Stimulated activated CD8-positive, alpha-beta memory T cell treated with anti-CD3 and anti-CD28 coated beads, Interleukin-4, amount 100 ng/mL, for 1 hour (primary cell): ENCODE measurements at places on chromosomes 13 and 19.

DNA sequence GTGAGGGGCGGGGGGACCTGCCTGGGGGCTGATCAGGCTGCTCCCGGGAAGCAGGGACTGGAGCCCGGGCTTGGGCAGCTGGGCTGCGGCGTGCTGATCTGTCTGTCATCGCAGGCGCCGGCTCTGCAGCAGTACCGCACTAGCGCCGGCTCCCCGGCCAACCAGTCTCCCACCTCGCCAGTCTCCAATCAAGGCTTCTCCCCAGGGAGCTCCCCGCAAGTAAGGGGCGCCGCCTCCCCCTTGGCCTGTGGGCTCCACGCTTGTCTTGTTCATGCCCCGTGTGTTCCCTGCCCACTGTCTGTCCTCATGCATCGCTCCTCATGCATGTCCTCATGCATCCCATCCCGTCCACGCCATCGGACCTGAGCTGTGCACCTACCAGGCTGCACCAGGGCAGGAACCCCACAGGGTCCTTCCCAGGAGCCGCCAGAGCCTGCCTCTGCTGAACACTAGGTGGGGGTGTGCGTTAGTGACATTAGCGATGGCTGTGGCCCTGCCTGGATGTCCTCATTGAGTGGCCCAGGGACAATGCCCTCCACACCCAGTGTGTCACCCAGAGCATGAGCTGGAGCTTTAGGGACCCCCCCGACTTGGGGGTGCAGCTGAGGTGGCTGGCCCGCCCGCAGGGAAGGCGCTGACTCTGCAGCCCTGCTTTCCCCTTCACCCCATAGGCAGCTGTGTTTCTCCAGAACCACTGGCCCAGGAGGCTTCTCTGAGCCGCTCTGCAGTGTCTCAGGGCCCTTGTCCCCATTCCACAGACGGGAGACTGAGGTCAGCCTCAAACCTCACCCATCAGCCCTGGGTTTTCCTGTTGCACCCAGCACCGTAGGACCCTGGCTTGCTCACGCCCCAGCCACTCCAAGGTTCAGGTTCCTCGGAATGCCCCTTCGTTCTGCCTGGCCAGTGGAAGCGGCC is 19.5 kb downstream of the COMP start:
- no peak for DNase-seq

- no peak for DNase-seq
These were observed 14.4 kb upstream of the RETN start for GRCh38 chr19:7654401-7654800.

GRCh38 chr13:44435142-44435918 is 61.7 kb downstream of the SERP2 start:
- DNase-seq: peak; percentile 78

GRCh38 chr13:48158290-48158689 is 63.4 kb upstream of the MED4 start:
- DNase-seq: no peak

DNA sequence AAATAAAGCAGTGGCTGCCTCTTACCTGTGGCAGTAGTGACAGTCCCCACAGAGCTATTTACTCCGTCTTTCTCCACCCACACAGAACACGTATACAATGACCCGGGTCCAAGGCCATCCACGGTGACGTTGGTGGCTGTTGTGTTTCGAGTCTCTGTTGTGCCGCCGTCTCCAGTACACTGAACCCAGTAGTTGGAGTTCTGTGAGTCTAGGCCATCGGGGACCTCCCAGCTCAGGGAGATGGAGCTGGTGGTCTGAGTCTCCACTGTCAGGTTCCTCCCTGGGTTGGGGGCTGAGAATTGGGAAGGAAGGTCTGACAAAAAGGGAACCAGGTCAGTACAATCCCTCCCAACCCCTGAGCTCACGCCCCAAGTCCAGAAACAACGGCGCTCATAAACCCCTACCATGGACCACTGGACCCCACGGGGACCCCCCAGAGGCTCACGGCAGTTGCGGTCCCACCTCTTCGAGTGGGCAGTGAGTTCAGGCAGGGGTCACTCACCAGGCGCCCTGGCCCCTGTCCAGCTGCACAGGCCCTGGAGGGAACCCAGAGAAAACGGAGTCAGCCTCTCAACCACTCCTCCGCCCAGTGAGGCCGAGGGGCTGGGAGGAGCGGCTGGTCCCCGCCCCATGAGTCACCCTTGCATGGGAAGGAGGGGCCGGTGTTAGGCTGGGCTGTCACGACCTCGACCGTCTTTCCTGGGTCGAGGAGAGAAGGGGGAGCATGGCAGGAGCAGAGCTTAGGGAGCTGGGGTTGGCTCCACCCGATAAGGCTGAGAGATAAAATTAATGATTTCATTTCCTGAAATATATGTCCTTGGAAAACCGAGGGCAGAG is 2.4 kb downstream of the PTPRH start:
- no peak for DNase-seq

DNA sequence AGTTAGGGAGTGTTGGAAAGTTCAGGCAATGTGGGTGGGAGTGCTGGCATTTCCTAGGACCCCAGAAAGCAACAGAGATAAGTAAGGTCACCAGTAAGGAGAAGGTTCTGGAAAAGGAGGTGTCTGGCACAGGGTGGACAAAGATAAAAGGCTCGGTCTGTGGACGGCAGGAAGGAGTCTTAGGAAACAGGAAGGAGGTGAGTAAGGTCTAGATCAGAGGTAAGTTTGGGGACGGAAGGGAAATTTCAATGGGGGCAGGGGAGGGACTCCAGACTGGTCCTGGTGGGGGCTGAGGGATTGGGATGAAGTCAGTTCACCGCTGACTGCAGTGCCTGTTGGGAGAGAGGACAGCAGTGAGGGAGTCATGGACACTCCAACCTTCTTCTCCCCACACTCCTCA is 7.8 kb upstream of the OPA3 start:
- no peak for DNase-seq

DNA sequence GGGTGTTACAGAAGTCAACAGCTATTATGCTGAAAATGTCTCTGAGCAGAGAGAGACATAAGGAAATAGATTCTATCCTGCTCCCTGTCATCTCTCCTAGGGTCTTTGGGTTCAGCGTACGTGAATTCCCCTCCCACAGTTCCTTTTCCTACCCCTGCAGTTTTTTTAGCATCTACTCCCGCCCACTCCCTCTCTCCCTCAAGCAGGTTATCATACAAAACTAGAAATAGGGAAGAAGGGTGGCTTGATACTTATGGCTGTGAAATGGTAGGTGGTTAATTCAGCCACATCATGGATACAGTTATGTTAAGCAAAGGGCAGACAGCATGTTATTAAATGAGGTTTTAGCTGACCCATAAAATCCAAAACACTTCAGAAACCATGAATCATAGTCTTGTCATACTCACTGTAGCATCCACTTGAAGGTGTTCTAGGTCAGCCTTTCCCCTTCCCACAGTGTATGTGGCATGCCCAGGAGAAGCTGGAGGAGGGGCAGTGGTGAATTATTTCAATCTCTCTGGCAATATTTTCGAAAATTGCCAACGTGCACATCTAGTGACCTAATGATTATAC is 236.8 kb upstream of the SERP2 start:
- no peak for DNase-seq

GRCh38 chr13:31638577-31638976 is 100.7 kb upstream of the RXFP2 start:
- no peak for DNase-seq

GRCh38 chr13:45781553-45782326 is 69.8 kb downstream of the SIAH3 start:
- no peak for DNase-seq

DNA sequence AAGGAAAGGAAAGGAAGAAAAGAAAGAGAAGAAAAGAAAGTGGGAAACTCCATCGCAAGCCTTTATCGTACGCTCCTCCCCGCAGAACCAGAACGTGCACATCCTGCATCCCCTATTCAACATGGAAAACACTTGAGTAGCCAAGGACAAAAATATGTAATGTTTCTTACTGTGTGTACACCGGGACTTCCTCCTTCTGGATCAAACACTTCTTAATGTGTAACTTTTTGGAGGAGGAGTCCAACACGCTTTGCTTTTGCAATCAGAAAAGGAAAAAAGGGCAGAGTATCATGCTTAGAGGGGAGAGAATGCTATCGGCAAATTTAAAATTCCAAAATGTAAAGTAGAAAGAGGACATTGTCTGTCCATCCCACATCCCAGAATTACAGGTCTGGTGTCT is 7.8 kb upstream of the SHFL start:
- DNase-seq: no peak

DNA sequence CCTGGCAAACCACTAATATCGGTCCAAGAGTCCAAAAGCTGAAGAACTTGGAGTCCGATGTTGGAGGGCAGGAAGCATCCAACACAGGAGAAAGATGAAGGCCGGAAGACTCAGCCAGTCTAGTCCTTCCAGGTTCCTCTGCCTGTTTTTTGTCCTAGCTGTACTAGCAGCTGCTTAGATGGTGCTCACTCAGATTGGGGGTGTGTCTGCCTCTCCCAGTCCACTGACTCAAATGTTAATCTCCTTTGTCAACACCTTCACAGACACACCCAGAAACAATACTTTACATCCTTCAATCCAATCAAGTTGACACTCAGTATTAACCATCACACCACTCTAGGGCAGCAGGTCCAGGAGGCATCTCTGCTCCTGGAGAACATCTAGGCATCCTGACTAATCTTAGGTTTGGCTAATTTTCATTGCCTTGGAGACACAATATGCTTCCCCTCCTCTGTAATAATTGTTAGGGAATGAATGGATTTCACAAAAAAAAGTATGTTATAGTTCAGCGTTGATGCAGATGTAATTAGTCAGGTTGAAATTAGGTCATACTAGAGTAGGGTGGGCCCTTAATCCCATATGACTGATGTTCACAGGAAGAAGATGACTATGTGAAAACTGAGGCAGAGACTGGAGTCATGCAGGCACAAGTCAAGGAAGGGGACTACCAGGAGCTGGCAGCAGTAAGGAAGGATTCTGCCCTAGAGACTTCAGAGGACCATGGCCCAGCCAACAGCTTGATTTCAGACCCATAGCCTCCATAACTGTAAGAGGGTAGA is 183.4 kb downstream of the RBM26 start:
- DNase-seq: no peak

GRCh38 chr13:112252804-112253590 is 123.2 kb upstream of the SPACA7 start:
- DNase-seq: no peak

GRCh38 chr13:87207280-87208003 is 463.7 kb upstream of the SLITRK5 start:
- no peak for DNase-seq

GRCh38 chr19:39401549-39402345 is 4.9 kb upstream of the ZFP36 start:
- peak; percentile 76 for DNase-seq

- DNase-seq: no peak
These were observed 188.0 kb downstream of the RGCC start for GRCh38 chr13:41645331-41645730.

DNA sequence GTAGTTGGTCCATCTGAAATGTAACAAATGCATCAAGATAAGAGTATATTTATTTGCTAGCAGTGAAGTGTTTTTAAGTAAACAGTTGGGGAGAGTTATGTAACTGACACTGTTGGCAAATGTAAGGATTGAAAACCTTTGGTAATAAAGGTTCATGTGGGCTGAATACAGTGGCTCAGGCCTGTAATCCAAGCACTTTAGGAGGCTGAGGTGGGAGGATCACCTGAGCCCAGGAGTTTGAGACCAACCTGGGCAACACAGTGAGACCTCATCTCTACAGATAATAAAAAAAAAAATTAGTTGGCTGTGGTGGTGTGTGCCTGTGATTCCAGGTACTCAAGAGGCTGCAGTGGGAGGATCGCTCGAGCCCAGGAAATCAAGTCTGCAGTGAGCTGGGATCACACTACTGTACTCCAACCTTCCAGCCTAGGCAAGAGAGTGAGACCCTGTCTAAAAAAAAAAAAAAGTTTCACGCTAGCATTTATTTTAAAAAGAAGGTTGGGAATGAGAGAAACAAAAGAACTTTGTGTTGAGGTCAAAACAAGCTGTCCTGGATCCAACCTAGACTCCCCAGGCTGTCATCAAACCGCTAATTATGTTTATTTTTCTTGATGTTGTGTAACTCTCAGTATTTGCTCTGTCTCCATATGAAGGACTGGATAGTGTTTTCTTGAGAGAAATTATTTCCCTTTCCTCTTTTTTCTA is 20.7 kb downstream of the SETDB2 start:
- DNase-seq: no peak

- no peak for DNase-seq
These were observed 68.7 kb downstream of the RASL11A start for GRCh38 chr13:27339299-27339698.

GRCh38 chr19:39641773-39642172 is 13.9 kb upstream of the LGALS16 start:
- no peak for DNase-seq

- DNase-seq: no peak
These were observed 22.3 kb downstream of the KCTD4 start for GRCh38 chr13:45178349-45179162.

DNA sequence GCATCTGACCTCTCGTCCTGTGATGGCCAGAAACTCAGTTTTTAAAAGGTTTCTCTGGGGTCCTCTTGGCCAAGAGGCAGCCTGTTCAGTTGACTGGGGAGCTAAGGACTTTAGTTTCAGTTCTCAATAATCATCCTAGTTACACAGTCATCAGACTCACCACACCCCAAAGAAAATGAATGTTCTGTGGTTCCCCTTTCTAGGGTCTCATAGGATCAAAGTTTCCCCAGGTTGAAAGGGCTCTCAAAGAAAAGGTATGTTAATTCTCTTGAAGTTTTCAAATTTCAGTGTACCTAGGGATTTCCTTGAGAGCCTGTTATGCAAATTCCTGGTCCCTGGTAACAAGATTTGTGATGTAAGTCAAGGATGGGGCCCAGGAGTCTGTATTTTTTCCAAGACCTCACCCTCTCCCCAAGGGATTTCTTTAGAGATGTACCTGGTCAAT is 94.9 kb downstream of the FAM216B start:
- no peak for DNase-seq

- no peak for DNase-seq
These were observed 4.9 kb downstream of the ELOF1 start for GRCh38 chr19:11554160-11554559.

- DNase-seq: no peak
These were observed 214.6 kb upstream of the SERP2 start for GRCh38 chr13:44158881-44159632.
